D341Med (cell line): ENCODE measurements at places on chromosomes 6 and 20.
A peak's percentile ranks its signal among the peaks of the same experiment; 100 is the strongest.

- no peak for DNase-seq
Observed at GRCh38 chr6:44676246-44676790, 288.8 kb downstream of the CDC5L start.

DNA sequence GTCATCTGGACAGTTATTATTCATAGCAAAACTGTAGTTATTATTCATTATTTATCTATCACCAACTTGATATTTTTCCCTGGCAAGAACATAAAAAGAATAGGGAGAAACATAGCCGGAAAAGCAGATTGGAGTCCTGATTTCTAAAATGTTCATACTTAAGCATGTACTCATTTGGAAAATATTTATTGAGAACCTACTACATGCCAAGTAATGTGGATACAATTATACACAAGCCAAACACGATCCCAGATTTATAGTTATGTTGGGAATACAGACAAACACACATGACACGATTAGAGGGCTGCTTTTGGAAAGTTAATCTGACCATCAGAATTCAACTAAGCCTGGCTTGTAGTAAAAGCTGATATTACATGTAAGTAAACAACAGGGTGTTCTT is 30.7 kb downstream of the ARHGAP18 start:
- no peak for DNase-seq

DNA sequence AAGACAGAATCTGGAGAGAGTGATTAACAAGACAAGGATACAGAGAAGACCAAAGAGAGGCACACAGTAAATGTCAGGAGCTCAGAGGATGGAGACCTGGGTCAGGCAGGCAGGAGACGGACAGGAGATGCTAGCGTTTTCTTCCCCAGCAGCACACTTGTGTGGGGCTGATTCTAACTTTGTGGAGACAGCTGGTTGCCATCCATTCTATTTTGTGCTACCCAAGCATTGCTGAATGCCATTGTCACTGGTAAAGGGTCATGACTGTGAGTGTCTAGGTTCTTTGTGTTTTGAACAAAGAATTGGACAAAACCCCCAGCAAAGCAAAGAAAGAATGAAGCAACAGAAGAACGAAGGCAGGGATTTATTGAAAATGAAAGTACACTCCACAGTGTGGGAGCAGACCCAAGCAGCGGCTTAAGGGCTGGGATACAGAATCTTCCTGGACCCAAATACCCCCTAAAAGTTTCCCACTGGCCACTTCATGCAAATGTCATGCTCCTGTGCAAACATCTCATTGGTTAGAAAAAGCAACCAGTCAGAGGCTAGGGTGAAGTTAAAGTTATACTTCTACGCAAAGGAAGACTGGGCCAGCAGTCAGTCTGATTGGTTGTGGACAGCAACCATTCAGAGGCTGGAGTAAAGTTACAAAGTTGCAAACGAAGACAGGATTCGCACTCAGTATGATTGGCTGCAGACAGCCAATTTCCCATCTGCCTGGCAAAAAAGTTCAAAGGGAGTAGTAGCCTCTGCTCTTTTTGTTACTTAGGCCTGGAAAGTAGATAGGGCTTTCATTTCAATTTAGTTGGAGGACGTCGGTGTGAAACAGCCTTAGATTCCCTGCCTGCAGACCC is 17.5 kb downstream of the PTK7 start:
- no peak for DNase-seq

DNA sequence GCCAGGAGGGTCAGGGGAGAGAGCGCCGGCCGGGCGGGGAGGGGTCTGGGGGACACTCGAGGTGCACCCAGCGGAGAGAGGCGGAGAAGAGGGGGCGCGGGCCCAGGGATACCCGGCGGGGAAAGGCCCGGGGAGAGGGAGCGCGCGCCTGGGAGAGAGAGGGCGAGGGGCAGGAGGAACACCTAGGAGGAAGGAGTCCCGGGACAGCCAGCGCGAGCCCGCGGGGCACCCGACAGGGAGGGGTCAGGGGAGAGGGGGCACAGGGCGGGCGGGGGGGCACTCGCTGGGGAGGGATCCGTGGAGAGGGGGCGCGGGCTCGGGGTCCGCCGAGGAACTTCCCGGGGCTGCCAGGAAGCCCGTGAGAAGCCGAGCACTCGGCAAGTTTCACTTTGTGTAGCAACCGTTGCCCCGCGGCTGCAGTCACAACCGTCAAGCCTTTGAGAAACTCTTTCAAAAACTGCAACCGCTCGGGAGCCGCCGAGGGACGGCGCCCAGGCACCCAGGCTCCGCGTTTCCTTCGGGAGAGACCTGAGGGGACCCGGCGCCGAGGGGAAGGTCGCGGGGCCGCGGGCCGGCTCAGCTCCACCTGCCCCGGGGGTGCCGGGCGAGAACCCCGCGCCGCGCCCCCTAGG is 471 bp downstream of the EZR start:
- DNase-seq = peak; percentile 79

GRCh38 chr6:10205892-10206291 is 209.0 kb downstream of the TFAP2A start:
- no peak for DNase-seq

DNA sequence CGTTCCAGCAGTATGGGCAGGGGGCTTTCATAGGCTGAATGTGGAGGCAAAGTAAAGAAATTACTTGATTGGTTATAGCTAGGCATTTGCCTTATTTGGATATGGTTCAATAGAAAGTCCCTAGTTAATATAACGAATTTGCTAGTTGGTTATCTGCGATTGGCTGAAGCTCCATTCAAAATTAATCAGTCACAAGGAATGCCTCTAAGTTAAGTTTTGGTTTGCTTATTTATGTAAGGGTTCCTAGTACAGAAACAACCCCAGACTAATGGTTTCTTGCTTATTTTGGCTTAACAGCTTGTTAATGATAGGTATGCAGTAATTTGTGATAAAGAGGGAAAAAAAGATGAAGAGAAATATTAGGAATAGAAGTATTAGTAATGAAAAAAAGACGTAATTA is 87.5 kb downstream of the JAG1 start:
- no peak for DNase-seq

GRCh38 chr6:39772559-39773273 is 19.5 kb upstream of the DAAM2 start:
- no peak for DNase-seq

GRCh38 chr6:73521351-73521985 is 636 bp upstream of the EEF1A1 start:
- DNase-seq = peak; percentile 88

- no peak for DNase-seq
Observed at GRCh38 chr6:7587631-7588100, 2.3 kb upstream of the SNRNP48 start.

DNA sequence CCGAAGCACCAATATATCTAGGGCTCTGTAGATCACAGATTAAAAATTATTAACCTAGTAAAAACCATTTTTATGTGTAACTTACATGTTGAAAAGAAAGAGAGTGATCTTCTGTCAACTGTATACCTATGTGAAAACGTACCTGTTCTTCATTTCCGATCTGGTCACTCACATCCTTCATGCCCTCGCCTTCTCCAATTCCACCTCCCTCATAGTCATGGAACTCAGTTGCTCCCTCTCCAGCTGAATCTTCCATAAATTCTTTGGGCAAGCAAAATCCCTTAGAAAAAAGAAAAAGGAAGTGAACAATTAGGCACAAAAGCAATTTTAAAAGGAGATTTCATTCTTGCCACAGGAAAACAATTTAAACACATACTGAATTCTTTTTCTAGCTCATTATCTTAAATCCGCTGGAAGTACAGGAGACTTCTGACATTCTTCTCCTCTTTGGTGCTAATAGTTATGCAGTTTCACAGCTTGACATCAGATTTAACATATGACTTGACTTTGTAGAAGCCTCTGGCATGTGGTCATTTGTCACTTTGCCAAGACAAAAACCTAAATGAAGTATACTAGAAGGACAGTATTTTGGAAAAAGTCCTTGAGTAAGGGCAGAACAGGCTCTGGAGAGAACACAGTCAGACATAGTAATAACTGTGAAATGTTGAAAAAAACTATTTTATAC is 29.5 kb upstream of the LYRM2 start:
- DNase-seq = no peak

GRCh38 chr6:133937909-133938308 is 15.1 kb upstream of the TBPL1 start:
- no peak for DNase-seq

- no peak for DNase-seq
Observed at GRCh38 chr6:21259660-21260059, 333.9 kb upstream of the SOX4 start.

GRCh38 chr6:44475417-44475778 is 87.9 kb downstream of the CDC5L start:
- DNase-seq = no peak
